ENCODE measurements at places on chromosomes 2 and 18. TPM values are rescaled to one million over a fixed set of nuclear protein-coding genes. Genes with fewer than 3 reads are reported as not detected.

ATOH8 gene
- polyA plus RNA-seq, result not detected

GRCh38 chr2:236903978-236904377 is 181.7 kb upstream of the COPS8 start:
- no peaks in the 10 kb centered on the region for H3K4me1 ChIP-seq
- H3K36me3 ChIP-seq, result no peaks in the 10 kb centered on the region
- no peak overlapping the region for H3K27ac ChIP-seq
- no peak overlapping the region for H3K4me3 ChIP-seq

GRCh38 chr2:200243441-200243840 is 63.1 kb upstream of the SPATS2L start:
- no peak for DNase-seq
- H3K27ac ChIP-seq, result no peak overlapping the region
- H3K4me3 ChIP-seq, result no peak overlapping the region
- H3K36me3 ChIP-seq, result no peaks in the 10 kb centered on the region

DNA sequence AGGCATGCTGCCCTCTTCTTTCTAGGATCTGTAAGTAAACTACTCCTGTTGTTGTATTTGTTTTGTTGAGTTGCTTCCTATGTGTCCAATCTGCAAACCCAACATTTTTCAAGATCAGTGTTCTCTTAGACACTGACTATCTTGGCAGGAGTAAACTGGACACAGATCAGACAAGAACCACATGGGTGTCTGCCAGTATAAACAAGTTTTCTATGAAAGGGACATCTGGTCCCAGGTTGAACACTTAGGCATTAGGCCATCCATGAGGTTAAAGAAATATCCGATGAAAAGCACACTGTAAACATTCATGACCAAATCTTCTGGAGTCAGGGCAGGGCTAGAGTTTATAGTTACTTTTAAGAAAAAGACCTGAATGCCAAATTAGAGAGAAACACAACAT is 441.8 kb downstream of the NYAP2 start:
- H3K4me3 ChIP-seq, result no peak overlapping the region
- no peaks in the 10 kb centered on the region for H3K27me3 ChIP-seq
- no peaks in the 10 kb centered on the region for H3K4me1 ChIP-seq
- DNase-seq, result no peak
- no peak overlapping the region for H3K27ac ChIP-seq

- no peaks in the 10 kb centered on the region for H3K4me1 ChIP-seq
- H3K27ac ChIP-seq, result no peak overlapping the region
- no peak overlapping the region for H3K4me3 ChIP-seq
- no peaks in the 10 kb centered on the region for H3K36me3 ChIP-seq
- no peak for DNase-seq
Observed at GRCh38 chr2:53576166-53576565, 191.4 kb upstream of the CHAC2 start.

GRCh38 chr2:74316627-74317295 is 26.5 kb downstream of the SLC4A5 start:
- H3K27me3 ChIP-seq, result no peaks in the 10 kb centered on the region
- no peak for DNase-seq

- H3K36me3 ChIP-seq, result no peaks in the 10 kb centered on the region
- no peak for DNase-seq
- H3K27ac ChIP-seq, result no peak overlapping the region
- no peak overlapping the region for H3K4me3 ChIP-seq
Observed at GRCh38 chr2:216584112-216584511, 49.1 kb upstream of the IGFBP2 start.

GRCh38 chr2:36469106-36469477 is 113.5 kb downstream of the CRIM1 start:
- no peaks in the 10 kb centered on the region for H3K4me1 ChIP-seq
- no peak overlapping the region for H3K4me3 ChIP-seq

UGT1A1 gene
- polyA plus RNA-seq, result not detected

NOL4 gene
- polyA plus RNA-seq, result not detected

- H3K27me3 ChIP-seq, result no peaks in the 10 kb centered on the region
- no peaks in the 10 kb centered on the region for H3K36me3 ChIP-seq
- no peak overlapping the region for H3K4me3 ChIP-seq
- H3K4me1 ChIP-seq, result no peaks in the 10 kb centered on the region
- DNase-seq, result no peak
Observed at GRCh38 chr2:190080527-190081049, 18.1 kb upstream of the MSTN start.

DNA sequence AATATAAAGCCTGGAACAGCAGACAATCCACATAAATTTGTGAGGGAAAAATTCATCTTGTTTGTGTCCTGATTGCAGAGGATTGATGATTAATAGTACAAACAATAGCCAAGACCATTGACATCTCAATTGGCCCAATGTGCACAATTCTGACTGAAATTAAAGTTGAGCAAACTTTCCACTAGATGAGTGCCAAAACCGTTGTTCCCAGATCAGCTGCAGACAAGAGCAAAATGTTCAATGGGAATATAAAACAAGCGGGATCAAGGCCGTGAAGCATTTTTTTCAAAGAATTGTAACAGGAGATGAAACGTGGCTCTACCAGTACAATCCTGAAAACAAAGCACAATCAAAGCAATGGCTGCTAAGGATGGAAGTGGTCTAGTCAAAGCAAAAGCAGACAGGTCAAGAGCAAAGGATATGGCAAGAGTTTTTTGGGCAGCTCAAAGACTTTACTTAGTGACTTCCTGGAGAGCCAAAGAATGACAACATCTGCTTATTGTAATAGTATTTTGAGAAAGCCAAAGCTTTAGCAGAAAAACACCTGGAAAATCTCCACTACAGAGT is 55.9 kb upstream of the KIF5C start:
- no peak for DNase-seq
- H3K4me3 ChIP-seq, result no peak overlapping the region
- no peaks in the 10 kb centered on the region for H3K4me1 ChIP-seq
- no peaks in the 10 kb centered on the region for H3K27me3 ChIP-seq
- no peak overlapping the region for H3K27ac ChIP-seq
- no peaks in the 10 kb centered on the region for H3K36me3 ChIP-seq

DNA sequence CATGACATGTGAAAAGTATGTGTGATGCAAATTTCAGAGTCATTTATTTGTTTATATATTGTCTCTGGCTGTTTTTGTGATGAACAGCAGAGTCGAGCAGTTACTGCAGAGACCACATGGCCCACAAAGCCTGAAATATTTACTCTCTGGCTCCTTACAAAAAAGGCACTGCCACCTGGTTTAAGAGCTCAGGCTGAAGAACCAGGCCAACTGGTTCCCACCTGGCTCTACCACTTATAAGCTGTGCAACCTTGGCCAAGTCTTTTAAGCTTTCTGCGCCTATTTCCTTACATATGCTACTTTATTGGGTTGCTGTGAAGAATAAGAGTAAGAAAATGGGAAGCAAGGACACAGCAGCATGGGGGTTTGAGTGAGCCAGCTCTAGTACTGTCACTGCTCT is 207.6 kb downstream of the L3MBTL4 start:
- no peaks in the 10 kb centered on the region for H3K36me3 ChIP-seq
- no peaks in the 10 kb centered on the region for H3K27me3 ChIP-seq
- no peak for DNase-seq
- H3K4me1 ChIP-seq, result no peaks in the 10 kb centered on the region

GRCh38 chr2:209900638-209901037 is 101.8 kb upstream of the RPE start:
- DNase-seq, result no peak
- H3K27ac ChIP-seq, result no peak overlapping the region
- no peaks in the 10 kb centered on the region for H3K27me3 ChIP-seq
- H3K4me3 ChIP-seq, result no peak overlapping the region

- H3K27ac ChIP-seq, result no peak overlapping the region
- H3K4me3 ChIP-seq, result no peak overlapping the region
- no peaks in the 10 kb centered on the region for H3K27me3 ChIP-seq
- no peaks in the 10 kb centered on the region for H3K4me1 ChIP-seq
Observed at GRCh38 chr2:215970425-215970824, 42.9 kb downstream of the MREG start.

ALK gene
- polyA plus RNA-seq, result 0.13 TPM
